ENCODE measurements at places on chromosomes 5 and 9.

DNA sequence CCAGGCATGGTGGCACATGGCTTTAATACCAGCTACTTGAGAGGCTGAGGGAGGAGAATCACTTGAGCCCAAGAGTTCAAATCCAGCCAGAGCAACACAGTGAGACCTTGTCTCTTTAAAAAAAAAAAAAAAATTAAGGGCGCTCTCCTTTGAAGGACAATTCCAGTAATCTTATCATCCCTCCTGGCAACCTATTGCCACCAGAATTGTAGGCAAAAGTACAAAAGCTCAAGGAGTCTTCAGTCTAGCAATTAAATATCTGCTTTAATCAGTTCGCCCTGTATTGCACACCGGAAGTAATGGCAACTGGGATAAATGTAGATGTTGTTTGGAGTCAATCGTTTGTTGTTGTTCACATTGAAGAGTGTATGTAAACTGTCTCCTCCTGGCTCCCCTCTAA is 7.7 kb downstream of the SNX18 start:
- DNase-seq = no peak

GRCh38 chr5:15026011-15026893 is 154.7 kb upstream of the ANKH start:
- no peak for DNase-seq

- peak; percentile 56 for DNase-seq
Observed at GRCh38 chr5:147208134-147208533, 26.7 kb upstream of the STK32A start.

- DNase-seq = no peak
Observed at GRCh38 chr5:143016777-143017516, 246.8 kb downstream of the ARHGAP26 start.

- DNase-seq = no peak
Observed at GRCh38 chr5:58681943-58682342, 99.1 kb downstream of the RAB3C start.

DNA sequence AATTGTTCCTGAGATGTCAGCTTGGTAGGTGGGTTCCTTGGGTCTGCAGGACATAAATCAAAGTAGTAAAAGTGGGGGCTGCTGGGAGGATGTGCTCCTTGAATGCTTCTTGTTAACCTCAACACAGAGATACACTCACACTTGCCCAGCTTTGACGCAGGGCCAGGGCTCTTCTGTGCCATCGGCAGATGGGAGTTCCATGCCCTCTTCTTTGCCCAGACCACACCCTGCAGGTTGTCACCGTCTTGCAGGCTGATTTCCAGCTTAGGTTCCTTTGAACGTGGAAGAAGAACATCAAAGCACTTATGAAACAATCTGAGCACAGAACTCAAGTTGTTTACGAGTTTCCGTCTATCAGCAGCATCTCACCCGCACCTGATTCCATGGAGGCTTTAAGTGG is 11.0 kb downstream of the DBH start:
- no peak for DNase-seq

- DNase-seq = no peak
Observed at GRCh38 chr5:94025788-94026473, 284.5 kb upstream of the POU5F2 start.

GRCh38 chr5:97183930-97184213 is 825 bp upstream of the RIOK2 start:
- no peak for DNase-seq

- no peak for DNase-seq
Observed at GRCh38 chr5:156396063-156396829, 69.3 kb downstream of the SGCD start.

DNA sequence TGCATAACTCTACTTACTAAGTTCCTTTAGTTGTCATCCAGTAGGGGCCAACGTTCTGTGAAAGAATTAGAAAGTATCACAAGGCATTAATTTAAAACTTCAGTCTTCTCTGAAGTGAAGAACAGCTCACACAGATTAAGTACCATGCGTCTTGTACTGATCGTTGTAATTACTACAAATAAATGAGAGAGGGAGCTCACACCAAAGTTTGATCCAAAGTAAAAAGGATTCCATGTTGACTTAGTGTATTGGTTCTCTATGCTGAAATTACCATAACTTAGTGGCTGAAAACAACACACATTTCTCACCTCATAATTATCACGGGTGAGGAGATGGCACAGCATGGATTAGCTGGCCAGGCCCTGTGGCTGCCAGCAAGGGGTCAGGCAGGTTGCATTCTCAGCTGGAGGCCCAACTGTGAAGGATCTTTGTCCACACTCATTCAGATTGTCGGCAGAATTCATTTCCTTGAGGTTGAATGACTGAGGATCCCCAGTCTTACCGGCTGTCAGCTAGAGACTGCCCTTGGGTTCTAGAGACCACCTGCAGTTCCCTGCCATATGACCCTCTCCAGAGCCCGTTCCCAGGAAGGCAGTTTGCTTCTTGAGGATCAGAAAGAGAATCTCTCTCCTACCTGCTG is 169.1 kb downstream of the YTHDC2 start:
- no peak for DNase-seq

- no peak for DNase-seq
Observed at GRCh38 chr9:76586390-76587314, 127.7 kb downstream of the GCNT1 start.

- no peak for DNase-seq
Observed at GRCh38 chr5:59685793-59686192, 207.7 kb downstream of the PDE4D start.

DNA sequence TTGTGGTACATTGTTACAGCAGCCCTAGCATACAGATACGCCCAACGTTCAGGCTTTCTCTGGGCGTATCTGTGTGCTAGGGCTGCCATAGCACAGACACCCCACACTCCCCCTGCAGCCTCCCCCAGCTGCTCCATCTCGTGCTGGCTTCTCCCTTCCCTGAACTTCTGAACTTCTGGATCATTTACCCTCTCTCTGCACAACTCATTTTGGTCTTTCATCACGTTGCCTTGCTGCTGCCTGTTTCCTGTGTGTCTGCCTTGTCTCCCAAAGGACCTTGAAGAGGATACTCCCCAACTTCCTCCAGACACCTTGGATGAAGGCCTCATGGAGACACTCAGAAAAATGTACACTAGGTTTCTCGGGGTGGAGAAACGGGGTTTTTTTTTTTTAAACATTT is 37.3 kb downstream of the SLIT3 start:
- DNase-seq = no peak

- no peak for DNase-seq
Observed at GRCh38 chr9:95357316-95357715, 39.8 kb upstream of the FANCC start.

GRCh38 chr5:307794-308579 is 13.5 kb upstream of the AHRR start:
- DNase-seq = no peak

DNA sequence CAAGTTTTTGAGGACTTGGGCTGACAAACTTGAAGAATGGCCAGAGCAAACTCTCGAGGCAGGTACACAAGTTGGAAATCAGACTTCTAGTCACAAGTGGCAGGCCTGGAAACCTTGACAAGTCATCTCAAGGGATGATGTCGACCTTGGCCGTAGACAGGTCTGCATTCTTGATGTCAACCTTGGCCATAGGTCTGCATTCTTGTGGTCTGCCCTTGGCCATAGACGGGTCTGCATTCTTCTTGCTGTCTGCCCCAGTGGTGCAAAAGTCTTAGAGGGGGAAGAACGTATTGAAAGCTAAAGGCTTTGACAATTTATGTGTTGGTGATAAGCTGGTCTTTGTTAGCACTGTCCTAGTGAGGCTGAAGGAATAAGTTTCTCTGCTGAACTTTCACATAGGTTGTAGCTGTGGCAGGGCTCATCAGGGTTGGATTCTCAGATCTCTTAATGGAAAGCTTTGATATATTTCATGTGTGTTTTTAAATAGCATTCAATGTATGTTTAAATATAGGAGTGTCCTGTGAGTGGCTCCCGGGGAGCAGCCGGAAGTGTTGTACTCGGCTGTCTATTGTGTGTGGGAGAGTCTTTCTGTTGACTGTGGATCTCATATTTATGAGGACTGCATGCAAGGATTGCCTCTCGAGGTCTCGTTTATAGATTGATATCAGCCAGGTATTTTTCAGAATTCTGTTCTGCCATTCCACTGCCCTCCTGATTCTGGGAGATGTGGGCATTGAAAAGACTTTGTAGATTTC is 27.0 kb downstream of the SUB1 start:
- no peak for DNase-seq

All from anterior cingulate cortex (tissue), 58 donors.